Left hindlimb (tissue), 1 donor: ENCODE measurements at places on chromosomes 1 and 21.
A peak's percentile ranks its signal among the peaks of the same experiment; 100 is the strongest.

- DNase-seq, result no peak
These were observed 17.3 kb upstream of the ETS2 start for GRCh38 chr21:38788275-38788905.

GRCh38 chr1:71944006-71944405, 338.3 kb downstream of the NEGR1 start:
- DNase-seq, result no peak

GRCh38 chr1:119046429-119046784, 58.3 kb upstream of the TBX15 start:
- peak; percentile 43 for DNase-seq

DNA sequence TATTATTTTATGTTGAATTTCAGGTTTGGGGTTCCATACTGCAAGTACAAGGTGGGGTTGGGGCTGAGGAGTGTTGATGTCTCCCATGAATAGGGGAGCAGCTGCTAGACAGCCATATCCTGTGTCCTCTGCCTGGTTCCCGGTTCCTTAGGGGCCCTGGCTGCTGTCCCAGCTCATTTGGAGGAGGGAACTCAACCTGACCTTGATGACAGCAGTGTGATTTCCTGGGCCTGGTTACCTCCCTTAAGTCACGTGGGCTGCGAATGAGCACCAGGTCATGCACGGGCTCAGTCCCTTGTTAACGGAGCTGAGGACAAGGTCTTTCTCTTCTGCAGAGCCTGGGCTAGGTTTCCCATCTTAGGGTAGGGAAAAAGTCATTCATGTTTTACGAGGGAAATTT, 85.1 kb downstream of the MTR start:
- no peak for DNase-seq
